ENCODE measurements at places on chromosomes 1 and 21. TPM values are rescaled to one million over a fixed set of nuclear protein-coding genes. Genes with fewer than 3 reads are reported as not detected.

DNA sequence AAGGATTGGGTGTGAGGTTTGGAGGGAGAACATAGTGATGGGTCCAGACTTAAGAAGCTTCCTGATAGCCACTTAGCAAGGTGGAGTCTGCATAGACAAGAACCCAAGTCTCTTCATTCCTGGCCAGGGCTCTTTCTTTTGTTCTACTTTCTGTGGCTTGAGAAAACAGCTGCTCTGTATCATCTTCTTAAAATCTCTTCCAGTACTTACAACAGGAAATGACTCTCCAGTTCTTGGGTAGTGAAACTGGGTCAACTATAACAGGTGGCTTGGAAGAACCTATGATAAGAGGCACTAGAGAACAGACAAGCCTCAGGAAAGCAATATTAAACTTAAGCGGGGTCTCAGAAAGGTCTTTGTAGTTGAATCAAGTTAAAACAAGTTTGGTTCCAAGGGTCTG is 148.1 kb upstream of the USP24 start:
- DNase-seq, result no peak
- no peaks in the 10 kb centered on the region for H3K27me3 ChIP-seq
- no peaks in the 10 kb centered on the region for H3K36me3 ChIP-seq
- H3K4me1 ChIP-seq, result no peaks in the 10 kb centered on the region
- H3K27ac ChIP-seq, result no peak overlapping the region

The SPRR5 gene
- total RNA-seq, result not detected

DNA sequence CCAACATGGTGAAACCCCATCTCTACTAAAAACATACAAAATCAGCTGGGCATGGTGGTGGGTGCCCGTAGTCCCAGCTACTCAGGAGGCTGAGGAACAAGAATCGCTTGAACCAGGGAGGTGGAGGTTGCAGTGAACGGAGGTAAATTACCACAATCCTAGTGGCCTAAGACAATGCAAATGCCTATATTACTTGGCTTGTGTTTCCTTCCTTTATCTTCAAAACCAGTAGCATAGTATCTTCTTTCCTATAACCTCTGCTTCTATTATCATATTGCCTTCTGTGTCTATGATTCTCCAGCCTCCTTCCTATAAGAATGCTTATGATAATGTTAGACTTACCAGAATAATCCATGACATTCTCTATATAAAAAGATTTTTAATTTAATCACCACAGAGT is 156.2 kb upstream of the RGS18 start:
- no peak overlapping the region for H3K4me3 ChIP-seq
- H3K4me1 ChIP-seq, result no peaks in the 10 kb centered on the region
- no peaks in the 10 kb centered on the region for H3K36me3 ChIP-seq
- no peak for DNase-seq
- H3K27me3 ChIP-seq, result no peaks in the 10 kb centered on the region

The PRRX1 gene
- total RNA-seq, result 5.3 TPM

The DRAXIN gene
- total RNA-seq, result not detected

DNA sequence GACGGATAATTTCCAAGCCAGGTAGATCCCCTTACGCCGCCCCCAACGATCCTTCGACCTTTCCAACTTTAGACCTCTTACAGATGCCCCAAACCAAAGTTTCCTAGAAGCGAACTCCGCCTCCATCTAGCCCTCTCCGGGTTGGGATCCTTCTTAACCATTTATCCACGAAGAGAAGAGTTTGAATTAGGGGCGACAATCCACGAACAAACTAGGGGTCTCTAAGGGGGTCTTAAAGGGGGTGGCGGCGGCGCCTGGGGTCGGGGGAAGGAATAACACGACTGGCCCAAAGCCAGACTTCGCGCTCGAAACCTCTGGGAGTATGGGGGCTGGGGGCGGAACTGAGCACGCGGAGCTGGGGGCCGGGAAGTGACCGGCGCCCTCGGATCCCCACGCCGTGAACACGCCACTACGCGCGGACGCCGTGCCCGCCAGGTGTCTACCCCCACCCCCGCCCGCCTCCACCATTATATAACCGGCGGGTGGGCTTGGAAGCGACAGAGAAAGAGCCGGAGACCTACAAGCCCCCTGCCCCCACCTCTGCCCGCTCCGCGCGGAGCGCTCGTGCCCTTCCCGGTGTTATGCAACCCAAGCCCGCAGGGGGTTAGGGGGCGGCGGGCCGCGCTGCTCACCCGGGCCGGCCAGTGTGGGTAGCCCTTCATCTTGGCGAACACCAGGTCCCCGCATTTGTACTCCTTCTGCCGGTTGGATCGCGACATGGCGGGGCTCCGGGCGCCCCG is 594 bp downstream of the HDGF start:
- DNase-seq, result peak; percentile 65
- no peaks in the 10 kb centered on the region for H3K27me3 ChIP-seq
- H3K27ac ChIP-seq, result peak overlapping the region; percentile 99
- H3K4me3 ChIP-seq, result peak overlapping the region; percentile 97
- H3K4me1 ChIP-seq, result peaks cover 53% of the 10 kb centered on the region

DNA sequence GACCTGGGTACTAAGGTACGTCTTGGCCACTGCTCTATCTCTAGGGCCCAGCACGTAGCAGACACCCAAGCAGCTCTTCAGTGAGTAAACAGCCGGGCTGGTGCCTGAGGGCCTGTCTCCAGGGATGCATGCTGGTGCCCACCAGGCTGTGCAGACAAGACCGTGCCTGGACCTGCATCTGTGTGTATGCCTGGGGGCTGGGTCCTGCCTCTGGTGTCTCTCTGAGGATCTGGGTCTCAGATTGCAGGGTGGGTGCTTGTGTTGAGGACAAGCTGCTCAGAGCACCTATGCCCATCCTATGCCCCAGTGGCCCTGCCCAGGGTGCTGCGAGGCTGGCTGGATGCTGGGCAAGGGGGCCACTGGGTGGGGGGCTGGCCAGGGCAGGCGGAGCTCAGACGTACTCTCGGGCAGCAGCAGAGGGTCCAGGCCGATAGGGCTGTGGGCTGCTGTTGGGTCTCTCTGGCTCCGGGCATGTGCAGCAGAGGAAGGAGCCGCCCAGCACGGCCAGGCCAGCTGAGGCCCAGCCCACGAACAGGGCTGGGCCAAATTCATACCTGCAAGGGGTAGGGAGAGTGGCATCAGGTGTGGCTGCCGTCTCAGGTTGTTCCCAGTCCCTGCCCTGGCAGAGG is 4.4 kb downstream of the CLDN19 start:
- H3K4me1 ChIP-seq, result no peaks in the 10 kb centered on the region
- no peaks in the 10 kb centered on the region for H3K27me3 ChIP-seq

The PLA2G2F gene
- not detected for total RNA-seq

GRCh38 chr1:53621144-53621543 is 117.8 kb downstream of the GLIS1 start:
- no peak overlapping the region for H3K4me3 ChIP-seq
- H3K36me3 ChIP-seq, result no peaks in the 10 kb centered on the region
- DNase-seq, result no peak
- no peaks in the 10 kb centered on the region for H3K27me3 ChIP-seq
- H3K27ac ChIP-seq, result no peak overlapping the region
- no peaks in the 10 kb centered on the region for H3K4me1 ChIP-seq

The AQP10 gene
- not detected for total RNA-seq

The KDF1 gene
- total RNA-seq, result 18.7 TPM

DNA sequence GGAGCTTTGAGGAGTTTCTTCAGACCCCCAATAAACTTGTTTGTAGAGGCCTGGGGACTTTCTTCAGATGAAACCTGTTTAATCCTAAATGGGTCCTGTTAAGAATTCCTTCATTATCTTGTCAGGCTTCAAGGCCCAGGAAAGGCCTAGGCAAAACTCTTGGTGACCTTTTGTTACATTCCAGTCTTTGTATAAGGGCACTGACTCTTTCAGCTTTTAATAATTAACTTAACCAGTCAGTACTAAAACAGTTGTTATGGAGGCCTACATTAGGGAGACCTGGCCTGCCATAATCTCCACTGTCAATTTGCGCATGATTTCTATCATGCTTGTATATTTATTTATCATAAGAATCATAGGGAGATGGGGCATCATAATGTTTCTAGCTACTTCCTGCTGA is 110.2 kb downstream of the FCRL5 start:
- H3K27me3 ChIP-seq, result no peaks in the 10 kb centered on the region
- no peak for DNase-seq
- no peak overlapping the region for H3K27ac ChIP-seq

DNA sequence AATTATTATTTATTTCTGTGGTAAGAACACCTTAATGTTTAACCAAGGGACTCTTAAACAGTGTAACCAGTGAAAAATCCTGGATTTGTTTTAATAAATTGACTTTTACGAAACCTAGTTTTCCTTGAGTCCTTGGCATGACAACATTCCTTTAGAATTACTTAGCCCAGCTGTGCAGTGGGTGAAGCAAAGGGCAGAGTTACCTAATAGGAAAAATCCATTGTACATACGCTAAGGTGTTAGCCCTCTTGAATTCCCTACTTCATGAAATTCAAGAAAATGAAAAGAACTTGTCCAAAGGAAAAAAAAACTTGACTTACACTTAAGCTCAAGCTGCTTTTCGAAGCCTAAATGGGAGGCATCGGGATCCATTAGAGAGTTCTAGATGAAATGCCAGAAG is 852.0 kb upstream of the ADAMTS5 start:
- no peak overlapping the region for H3K27ac ChIP-seq
- DNase-seq, result no peak
- no peaks in the 10 kb centered on the region for H3K27me3 ChIP-seq
- H3K4me3 ChIP-seq, result no peak overlapping the region

GRCh38 chr1:157154940-157155514 is 16.8 kb upstream of the ETV3 start:
- H3K27ac ChIP-seq, result peak overlapping the region; percentile 36
- H3K27me3 ChIP-seq, result no peaks in the 10 kb centered on the region
- no peak overlapping the region for H3K4me3 ChIP-seq
- peak; percentile 86 for DNase-seq
- peaks cover 21% of the 10 kb centered on the region for H3K4me1 ChIP-seq

The C1orf141 gene
- total RNA-seq, result not detected

DNA sequence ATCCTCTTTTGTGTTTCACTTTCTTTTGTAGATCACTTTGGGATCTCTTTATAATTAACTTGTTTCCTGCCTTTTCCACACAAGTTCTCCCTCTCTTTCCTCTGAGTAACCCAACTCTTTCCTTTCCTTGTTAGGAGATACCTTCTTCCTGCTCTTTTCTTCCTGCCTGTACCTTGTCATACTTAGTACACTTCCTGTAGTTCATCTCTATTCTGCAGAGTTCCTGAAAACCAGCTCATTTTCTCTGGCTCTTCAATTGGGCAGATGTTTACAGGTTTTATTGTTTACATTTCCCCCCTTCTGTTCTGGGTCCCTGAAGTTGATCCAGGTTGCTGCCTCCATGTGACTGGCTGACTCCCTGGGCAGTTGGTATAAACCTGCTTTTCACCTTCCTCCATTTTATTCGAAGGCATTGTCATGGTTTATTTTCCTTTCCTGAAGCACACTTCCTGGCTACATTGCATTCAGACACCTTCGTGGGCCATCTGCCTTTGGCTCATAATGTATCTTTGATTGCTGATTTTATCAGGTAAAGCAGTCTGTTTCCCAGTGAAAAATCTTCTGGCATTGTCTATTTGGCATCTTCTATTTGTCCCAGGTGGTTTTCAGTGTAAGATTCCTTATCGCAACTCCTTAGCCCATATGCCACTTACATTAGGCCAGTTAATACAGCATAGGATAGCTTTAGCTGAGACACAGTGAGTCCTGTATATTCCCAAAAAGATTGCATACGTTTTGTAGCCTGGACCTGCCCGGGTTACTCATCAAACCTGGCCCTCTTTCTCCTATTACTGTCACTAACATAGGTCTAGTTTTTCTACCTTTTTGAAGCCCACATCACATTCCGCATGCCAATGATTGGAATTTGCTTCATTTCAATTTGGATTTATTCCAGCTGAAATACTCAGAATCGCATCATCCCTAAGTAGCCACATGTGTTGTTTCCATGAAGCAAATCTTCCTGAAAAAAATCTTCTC is 15.4 kb downstream of the CTH start:
- H3K27ac ChIP-seq, result no peak overlapping the region
- H3K4me1 ChIP-seq, result peaks cover 19% of the 10 kb centered on the region

GRCh38 chr21:17467392-17467791 is 45.5 kb upstream of the CXADR start:
- no peak overlapping the region for H3K4me3 ChIP-seq
- H3K4me1 ChIP-seq, result peaks cover 45% of the 10 kb centered on the region
- no peaks in the 10 kb centered on the region for H3K27me3 ChIP-seq
- no peak for DNase-seq
- H3K27ac ChIP-seq, result peak overlapping the region; percentile 85

The NUDT17 gene
- 1.6 TPM for total RNA-seq

The CELA3B gene
- 12,815 TPM for total RNA-seq

The SYT14 gene
- total RNA-seq, result 0.78 TPM

DNA sequence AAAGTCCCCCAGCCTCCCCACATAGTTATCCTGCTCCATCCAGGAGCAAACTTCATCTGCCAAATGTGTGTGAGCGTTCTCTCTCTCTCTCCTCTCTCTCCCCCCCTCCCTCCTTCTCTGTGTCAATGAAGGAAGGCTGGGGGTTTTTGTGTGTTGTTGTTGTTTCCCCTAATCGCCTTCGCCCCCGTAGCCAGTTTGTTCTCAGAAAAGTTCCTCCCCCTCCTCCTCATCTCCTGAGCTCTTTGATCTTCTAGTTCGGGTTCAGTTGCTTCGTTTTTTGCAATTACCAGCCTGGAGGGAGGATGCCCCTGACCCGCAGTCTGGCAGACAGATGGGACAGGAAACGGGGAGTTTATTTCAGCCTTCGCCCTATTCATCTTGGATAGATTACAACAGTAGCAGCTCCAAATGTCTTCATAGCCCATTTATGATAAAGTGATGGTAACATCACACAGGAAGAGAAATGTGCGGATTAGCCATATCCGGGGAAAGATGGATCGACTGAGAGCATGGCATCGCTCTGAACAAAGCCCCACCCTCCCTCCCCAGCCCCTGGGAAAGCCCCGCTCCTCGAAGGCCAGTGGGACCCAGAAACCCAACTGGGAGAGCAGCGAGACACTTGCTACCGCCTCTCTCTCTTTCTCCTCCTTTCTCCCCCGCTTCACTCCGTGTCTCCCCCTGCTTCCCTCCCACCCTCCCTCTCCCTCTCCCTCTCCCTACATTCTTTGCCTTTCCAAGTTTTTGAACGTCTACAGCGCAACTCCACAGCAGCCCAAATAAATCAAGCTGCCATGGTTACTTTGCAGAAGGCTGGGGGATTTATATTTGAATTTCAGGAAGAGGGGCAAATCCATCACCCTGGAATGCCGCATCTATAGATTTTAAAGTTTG is 139.7 kb upstream of the ARHGEF16 start:
- peak overlapping the region; percentile 82 for H3K27ac ChIP-seq
- no peak overlapping the region for H3K4me3 ChIP-seq
- no peaks in the 10 kb centered on the region for H3K27me3 ChIP-seq
- H3K36me3 ChIP-seq, result no peaks in the 10 kb centered on the region
- peaks cover 34% of the 10 kb centered on the region for H3K4me1 ChIP-seq
- no peak for DNase-seq

The S100A11 gene
- 101 TPM for total RNA-seq

The ASCL5 gene
- total RNA-seq, result 4.6 TPM

- H3K27ac ChIP-seq, result no peak overlapping the region
- H3K36me3 ChIP-seq, result no peaks in the 10 kb centered on the region
- no peak for DNase-seq
- no peak overlapping the region for H3K4me3 ChIP-seq
- no peaks in the 10 kb centered on the region for H3K27me3 ChIP-seq
Measured at GRCh38 chr1:230306169-230306568, 120.0 kb downstream of the PGBD5 start.

- DNase-seq, result no peak
- no peak overlapping the region for H3K4me3 ChIP-seq
- no peaks in the 10 kb centered on the region for H3K27me3 ChIP-seq
- no peaks in the 10 kb centered on the region for H3K4me1 ChIP-seq
Measured at GRCh38 chr1:156941675-156942074, 21.2 kb downstream of the LRRC71 start.

- no peaks in the 10 kb centered on the region for H3K36me3 ChIP-seq
- no peak overlapping the region for H3K4me3 ChIP-seq
- H3K4me1 ChIP-seq, result peaks cover 9% of the 10 kb centered on the region
- no peaks in the 10 kb centered on the region for H3K27me3 ChIP-seq
Measured at GRCh38 chr1:169712309-169712631, 850 bp upstream of the SELL start.

Data from body of pancreas (tissue), 4 donors.